Suprapubic skin (tissue), 4 donors: ENCODE measurements at places on chromosomes 16 and 17. TPM values are rescaled to one million over a fixed set of nuclear protein-coding genes. Genes with fewer than 3 reads are reported as not detected.

The CES5A gene
- total RNA-seq, result not detected

The EVI2A gene
- total RNA-seq, result 1.9 TPM

The CDH16 gene
- total RNA-seq, result not detected

The FBXO31 gene
- 39.9 TPM for total RNA-seq

The FN3KRP gene
- 25.7 TPM for total RNA-seq

The EME1 gene
- total RNA-seq, result 0.93 TPM

The HBQ1 gene
- not detected for total RNA-seq

DNA sequence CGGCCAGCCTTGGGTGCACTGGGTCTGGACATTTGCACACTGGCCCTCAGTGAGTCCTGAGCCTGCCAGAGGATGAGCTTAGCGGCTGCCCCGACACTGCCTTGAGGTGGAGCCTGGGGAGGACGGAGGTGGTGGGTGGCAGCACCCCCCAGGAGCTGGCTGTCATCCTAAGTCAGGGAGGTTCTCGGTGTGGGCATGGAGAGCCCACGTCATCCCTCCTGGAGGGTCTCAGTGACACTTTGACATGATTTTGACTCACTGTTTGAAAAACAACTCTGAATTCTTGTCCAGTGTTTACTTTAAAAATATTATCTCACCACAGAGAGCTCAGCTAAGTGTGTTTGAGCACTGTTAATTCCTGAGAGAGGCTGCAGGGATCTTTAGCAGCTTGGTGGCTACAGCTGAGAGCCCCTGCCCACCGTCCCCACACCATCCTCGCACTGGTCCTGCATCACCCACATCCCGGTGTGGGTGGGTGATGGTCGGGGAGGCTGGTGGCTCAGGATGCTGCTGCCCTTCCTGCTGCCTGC lies 63.1 kb downstream of the BANP start:
- DNase-seq, result peak; percentile 42

- no peak for DNase-seq
Observed at GRCh38 chr16:3182608-3183444, 5.2 kb upstream of the OR1F1 start.

DNA sequence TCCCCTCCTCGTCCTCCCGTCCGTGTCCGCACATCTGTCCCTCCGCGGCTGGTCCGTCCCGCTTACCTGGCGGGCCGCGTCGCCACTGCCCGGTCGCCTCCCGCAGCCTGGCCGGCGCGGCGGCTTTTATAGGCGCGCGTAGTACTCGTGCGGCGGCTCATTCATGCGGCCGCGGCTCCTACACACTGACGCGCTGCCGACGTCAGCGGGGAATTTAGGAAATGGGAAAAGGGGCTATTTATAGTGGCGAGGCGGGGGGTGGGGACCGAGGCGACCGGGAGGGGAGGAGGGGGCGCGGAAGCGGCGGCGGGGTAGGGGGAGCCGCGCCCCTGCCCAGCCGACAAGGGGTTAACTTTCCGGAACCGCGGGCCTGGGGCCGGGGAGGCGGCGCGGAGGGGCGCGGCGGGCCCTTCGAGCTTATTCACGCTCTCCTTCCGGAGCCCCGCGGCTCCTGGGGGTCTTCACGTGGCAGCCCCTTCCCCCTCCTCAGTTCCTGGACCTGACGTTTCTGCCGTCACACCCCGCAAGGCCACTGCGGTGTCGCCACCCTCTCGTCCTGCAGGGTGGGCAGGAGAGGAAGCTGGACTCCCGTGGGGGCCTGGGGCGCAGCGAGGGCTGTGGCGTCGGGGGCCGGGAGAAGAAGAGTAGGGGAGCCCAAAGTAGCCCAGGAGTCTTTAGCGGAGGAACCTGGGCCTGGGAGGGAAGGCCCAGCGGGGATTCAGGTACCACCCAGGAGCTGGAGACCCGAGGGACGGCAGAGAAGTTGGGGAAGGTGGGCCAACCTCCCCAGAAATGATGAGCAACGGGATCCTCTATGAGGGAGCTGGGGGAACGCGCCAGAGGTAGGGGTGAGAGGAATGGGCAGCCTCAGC lies 3.6 kb upstream of the HIC1 start:
- DNase-seq, result peak; percentile 72

- DNase-seq, result peak; percentile 78
Observed at GRCh38 chr17:15411384-15412198, 55.8 kb downstream of the CDRT4 start.

- DNase-seq, result no peak
Observed at GRCh38 chr17:419073-419735, 66.6 kb upstream of the RPH3AL start.

GRCh38 chr16:64165368-64165767 lies 956.5 kb downstream of the CDH11 start:
- no peak for DNase-seq

GRCh38 chr16:59341368-59341767 lies 607.3 kb upstream of the GOT2 start:
- no peak for DNase-seq

DNA sequence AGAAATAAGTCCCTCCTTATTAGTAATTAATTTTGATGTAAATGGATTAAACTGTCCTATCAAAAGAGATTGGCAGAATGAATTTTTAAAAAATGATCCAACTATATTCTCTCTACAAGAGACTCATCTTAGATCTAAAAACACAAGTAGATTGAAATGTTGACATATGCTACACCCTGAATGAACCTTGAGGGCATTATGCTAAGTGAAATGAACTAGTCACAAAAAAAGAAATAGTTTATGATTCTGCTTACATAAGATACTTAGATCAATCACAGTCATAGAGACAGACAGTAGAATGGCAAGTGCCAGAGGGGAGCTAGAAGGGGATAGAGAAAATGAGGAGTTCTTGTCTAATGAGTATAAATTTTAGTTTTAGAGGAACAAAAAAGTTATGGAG lies 849.8 kb downstream of the CDH11 start:
- no peak for DNase-seq

DNA sequence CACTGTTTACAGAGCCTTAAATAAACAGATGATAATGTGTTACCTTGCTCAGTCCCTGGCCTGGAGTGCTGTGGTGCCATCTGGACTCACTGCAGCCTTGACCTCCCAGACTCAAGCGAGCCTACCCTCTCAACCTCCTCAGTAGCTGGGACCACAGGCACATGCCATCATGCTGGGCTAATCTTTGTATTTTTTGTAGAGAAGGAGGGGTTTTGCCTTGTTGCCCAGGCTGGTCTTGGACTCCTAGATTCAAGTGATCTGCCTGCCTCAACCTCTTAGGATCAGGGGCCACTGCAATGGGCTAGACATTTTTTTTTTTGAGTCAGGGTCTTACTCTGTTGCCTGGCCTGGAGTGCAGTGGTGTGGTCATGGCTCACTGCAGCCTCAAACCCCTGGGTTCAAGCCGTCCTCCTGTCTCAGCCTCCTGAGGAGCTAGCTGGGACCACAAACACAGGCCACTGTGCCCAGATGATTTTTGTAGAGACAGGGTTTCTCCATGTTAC lies 5.0 kb upstream of the NAGLU start:
- DNase-seq, result no peak

DNA sequence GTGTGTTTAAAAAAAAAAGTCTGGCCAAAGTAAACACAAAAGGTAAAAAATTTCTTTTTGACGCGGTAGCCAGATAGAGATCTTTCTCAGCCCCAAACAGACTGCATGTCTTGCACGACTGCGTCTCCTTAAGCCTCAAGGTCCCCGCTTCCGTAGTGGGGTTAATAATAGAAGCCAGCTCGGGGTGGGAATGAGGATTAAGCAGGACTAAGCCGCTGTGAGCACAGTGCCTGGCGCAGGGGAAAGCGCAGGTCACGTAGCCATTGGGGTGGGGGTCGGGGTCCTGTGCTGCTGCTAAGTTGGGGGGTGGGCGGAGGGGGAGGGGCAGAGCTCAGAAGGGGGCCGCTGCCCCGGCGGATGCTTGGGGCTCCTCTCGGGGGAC lies 521 bp downstream of the GGA2 start:
- no peak for DNase-seq

DNA sequence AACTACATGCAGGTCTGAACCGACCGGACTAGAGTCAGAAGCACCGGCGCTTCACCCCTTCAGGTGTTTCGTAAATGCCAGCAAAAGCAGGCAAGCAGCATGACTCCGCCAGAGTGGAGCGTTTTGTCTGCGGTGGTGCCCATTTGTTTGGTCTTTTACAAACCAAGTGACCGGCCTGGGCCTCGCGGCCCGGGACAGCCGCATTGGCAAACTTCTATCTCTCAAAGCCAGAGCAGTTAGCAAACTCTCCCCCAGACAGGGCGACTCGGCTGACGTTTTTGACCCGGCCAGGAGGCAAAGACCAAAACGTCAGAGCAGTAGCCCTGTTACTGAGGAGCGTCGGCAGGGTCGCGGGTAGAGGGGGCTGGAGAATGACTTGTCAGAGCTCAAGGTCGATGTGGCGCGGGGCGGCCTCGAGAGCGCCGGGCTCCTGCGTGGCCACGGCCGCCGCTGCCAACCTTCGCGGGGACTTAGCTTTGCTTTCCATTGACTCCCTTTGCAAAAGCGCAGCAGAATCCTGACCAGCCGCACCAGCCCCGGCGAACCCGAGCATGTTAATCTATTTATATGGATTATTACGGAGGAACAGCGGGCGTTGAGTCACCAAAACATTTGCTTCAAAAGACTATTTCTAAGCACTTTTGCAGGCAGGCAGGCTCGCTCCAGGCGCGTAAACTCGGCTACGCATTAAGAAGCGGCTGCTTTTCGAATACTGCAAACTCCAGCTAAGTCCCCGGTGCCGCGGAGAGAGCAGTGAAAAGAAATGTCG lies 763 bp upstream of the SOX9 start:
- DNase-seq, result peak; percentile 81

DNA sequence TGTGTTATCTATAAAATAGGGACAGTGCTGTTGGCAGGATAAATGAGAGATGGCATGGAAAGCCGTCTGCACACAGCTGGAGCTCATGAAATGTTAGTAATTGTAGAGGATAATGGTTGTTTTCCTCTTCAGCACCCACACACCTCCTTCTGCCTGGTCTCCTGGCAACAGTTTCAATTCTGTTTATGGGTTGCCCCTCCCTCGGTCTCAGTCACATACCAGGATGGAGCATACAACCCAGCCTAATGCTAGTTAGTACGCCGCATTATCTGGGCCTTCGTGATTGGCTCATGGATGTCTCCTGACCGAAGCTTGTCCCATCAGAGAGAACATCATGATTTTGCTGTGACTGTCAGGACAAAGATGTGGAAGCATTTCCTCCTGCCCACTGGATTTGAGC lies 126.2 kb upstream of the WSCD1 start:
- no peak for DNase-seq

DNA sequence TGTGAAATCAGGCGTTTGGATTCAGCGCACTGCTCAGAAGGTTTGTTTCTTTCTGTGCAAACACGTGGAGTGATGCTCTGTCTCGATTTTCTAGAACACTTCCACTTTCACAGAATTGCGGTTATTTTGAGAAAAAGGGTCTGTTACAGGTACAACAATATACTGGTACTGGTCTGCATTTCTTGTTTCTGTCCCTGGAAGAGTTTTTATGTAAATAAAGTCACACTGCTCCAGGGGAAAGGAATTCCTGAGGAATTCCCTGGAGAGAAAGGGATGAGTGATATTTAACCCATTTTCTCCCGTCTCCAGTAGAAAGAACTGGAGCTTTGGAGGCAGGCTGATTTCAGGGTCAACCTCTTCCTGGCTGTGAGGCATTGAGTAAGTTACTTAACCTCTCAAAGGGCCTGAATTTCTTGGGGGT lies 16.2 kb upstream of the RMI2 start:
- DNase-seq, result no peak

DNA sequence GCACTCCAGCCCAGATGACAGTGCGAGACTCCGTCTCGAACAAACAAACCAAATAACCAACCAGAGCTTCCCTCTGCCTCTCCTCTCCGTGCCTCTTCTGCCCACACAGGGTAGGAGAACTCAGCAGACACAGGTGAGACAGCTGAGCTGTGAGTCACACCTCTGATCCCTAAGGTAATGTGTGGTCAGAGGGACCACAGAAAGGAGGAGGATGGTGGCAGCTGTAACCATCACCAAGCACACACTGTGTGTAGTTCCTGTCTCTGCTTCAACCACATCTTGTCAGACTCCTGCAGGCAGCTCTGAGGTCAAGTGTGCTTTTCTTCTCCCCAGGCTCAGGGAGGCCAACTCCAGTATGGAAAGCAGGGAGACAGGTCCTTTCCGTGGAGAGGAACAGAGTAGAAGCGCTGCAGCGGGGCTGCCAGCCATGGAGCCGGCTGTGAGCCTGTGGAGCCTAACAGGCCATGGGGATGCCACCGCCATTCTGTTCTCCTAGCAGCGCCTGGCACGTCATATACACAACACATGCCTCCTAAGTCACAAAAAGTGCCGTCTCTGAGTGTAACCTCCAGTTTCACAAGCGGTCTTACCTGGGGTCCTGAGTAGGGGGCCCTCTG lies 7.1 kb downstream of the NUDT16L1 start:
- no peak for DNase-seq

DNA sequence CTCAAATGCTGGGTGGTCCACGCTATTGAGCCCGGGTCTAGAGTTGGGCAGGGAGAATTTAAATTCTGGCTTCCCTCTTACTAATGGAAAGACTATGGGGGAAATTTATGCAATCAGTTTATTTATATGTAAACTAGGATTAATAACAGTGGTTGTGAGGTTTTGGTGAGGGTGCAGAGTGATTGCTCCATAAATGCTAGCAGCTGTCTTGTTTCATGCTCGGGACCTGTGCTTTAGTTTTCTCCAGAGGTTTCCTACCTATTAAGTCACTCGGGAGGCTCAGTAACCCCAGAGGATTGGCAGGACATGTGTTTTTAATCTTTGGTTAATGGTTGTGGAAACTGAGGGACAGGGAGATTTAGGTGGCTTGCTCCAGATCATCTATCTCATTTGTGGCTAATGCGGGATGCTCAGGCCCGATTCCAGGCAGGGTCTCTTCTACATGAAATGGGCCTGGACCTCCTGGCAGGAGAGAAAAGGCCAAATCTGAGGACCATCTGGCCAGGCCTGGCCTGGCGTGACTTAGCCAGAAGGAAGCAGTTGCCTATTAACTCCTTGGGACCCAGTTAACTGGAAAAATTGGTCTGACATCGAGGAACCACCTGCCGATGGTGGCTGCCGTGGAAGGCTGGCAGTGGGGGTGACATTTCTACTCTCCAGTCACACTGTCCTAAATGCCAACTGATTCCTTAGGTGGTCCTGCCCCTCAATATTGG lies 2.1 kb downstream of the PRCD start:
- DNase-seq, result no peak

DNA sequence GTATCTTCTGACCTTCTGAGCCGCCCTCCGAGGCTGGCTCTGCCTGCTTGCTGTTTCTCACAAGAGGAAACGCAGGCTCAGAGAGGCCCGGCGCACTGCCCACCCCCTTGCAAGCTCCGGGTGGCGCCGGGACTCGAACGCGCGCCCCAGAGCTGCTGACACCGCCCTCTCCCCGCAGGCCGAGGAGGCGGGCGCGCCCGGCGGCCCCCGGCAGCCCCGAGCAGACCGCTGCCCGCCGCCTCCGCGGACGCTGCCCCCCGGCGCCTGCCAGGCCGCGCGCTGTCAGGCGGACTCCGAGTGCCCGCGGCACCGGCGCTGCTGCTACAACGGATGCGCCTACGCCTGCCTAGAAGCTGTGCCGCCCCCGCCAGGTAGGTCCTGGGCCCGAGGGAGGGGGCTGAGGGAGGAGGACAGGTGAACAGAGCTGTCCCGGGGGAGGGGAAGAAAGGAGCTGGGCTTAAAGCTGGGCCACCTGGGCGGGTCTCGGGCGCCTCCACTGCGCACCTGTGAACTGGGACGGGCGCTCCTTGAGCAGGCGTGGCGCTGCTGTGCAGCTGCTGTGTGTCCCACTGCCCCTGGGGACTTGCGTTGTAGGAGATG lies 18.2 kb downstream of the WFDC1 start:
- DNase-seq, result no peak
